Activated CD4-positive, alpha-beta T cell treated with anti-CD3 and anti-CD28 coated beads, Interleukin-2, amount 50 U/mL, for 24 hours (primary cell): ENCODE measurements at places on chromosomes 16 and 17.

- DNase-seq: no peak
Observed at GRCh38 chr16:49460786-49461470, 87.3 kb downstream of the C16orf78 start.

- DNase-seq: no peak
Observed at GRCh38 chr17:40980596-40980995, 3.5 kb downstream of the KRT40 start.

- no peak for DNase-seq
Observed at GRCh38 chr16:29743827-29744531, 1.8 kb downstream of the C16orf54 start.

DNA sequence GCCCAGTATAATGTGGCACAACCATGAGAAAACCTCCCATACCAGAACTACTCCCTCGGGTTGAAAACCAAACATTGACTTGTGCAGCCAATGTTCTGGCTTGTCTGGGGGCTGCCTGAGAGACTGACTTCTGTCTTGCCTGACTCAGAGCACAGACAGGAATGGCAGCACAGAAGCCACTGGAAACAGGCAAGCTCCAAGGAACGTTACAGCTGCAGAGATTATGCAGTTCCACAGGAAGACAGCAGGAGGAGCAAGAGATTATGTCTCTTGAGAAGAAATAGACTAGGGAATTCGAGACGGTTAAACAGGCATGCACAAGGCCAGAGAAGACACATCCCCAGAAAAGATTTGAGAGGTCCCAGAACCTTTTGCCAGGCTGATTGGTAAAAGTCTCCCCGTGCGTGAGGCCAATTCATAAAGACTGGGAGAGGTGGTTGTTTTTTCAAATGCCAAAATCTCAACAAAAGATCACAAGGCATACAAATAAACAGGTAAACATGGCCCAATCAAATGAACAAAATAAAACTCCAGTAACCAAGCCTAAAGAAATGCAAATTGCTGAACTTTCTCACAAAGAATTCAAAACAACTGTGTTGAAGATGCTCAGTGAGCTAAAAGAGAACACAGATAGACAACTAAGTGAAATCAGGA lies 90.6 kb upstream of the CDH5 start:
- DNase-seq: no peak

DNA sequence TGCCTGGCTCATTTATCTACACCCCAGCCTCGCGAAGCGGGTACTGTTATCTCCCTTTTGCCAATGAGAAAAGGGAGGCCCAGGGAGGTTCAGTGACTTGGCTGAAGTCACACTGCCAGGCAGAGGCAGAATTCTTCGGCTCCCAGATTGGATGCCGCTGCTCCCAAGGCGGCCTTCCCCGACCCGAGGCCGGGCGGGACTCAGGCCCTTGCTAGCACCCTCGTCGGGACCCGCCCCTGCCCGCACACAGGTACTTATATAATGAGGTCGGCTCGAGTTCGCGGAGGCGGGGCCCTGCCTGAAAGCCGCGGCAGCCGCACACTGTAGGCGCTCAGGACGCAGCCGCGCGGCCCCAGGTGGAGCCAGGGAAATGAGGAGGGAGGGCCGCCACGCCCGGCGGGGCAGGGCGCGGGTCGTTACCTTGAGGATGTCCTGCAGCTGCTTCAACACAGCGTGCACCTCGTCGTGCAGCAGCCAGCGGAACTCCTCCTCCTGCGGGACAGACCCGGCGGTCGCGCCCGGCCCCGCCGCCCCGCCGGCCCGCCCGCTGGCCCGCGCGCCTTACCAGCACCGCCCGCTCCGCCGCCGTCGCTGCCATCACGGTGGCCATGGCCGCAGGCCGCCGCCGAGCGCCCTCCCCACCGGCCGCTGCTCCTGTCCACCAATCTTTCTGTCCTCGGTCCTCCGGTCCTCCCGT lies at the start of gene ROGDI:
Gene ROGDI, minus strand, starts transcription at position 672 of the 697 bp plus-strand sequence. Its CDS starts 62 bp downstream, at position 610.
- peak; percentile 48 for DNase-seq

DNA sequence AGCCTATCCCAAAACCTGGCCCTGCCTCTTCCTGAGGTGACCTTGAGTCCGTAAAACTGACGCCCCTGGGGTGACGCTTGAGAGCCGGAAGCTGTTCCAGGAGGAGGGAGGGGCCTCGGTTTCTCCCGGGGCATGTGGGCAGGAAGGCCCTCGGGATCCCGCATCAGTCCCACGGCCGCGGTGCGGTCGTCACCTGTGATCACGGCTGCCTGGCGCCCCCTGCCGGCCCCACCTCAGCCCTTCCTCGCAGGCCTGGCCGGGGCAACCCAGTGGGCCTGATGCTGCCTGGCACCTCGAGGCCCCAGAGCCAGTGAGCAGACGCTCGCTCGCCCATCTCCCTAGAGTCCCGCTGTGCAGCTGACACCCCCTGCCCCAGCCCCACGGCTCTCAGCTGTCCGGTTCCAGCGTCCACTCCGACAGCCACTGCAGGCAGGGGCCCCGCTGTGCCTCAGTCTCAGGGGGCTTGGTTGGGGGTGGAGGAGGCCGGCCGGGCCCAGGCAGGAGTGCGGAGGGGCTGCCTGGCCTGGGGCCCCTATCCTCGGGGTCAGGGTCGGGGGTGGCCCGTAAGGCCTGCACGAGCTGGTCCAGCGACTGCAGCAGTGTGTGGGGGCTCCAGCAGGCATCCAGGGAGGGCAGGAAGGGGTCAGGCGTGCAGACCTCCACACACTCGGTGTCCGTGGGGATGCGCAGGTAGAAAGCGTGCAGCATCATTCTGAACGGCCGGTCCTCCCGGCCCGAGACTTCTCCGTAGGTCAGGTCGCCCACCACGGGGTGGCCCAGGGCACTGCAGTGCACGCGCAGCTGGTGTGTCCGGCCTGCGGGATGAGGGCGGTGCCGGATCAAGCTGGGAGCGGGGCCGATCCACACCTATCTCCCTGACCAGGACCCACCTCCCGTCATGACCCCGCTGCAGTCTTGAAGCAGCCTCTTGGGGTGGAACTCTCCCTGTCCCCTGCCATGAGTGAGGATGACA lies 2.3 kb downstream of the RPUSD1 start:
- DNase-seq: peak; percentile 61

DNA sequence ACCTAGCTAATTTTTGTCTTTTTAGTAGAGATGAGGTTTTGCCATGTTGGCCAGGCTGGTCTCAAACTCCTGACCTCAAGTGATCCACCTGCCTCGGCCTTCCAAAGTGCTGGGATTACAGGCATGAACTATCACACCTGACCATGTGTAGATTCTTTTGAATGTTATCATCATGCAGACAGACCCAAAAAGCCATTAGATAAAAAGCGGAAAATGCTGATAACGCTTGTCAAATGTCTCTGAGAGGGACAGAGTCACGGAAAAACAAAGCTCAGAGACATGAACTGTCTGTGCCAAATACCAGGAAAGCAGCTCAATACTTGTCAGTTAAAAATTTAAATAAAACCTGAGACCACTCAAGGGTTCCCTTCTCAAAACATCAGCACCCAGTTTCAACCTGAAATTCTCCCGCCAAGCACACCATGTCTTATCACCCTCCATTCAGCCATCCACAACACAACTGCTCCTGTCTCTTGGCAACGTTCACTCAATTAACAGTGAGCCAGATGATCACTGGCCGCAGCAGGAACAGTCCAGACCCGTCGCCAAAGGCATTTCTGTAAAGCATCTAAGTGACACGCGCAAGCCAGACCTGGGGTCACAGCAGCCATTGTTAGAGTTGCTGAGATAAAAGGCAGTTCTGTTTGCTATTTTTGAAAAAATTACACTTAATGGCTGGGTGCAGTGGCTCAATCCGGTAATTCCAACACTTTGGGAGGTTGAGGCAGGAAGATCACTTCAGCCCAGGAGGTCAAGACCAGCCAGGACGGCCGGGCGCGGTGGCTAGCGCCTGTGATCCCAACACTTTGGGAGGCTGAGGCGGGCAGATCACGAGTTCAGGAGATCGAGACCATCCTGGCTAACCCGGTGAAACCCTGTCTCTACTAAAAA lies 29.7 kb downstream of the FANCA start:
- no peak for DNase-seq

DNA sequence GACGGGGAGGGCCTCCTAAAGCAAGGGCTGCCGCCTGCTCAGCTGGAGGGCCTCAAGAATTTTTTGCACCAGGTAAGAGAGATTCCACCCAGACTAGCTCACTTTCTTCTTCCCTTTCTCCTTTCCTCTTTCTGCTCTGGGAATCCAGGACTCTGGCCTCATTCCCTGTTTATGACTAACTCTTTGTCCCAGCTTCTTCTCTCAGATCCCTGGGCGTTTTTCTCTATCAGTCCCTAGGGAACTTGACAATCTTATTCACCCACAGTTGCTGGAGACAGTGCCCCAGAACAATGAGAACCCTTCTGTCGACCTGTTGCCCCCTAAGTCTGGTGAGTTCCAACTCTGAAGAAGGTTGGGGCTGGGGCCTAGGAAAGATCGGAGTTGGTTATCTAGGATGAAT lies 15.6 kb downstream of the CNTROB start:
- DNase-seq: no peak

DNA sequence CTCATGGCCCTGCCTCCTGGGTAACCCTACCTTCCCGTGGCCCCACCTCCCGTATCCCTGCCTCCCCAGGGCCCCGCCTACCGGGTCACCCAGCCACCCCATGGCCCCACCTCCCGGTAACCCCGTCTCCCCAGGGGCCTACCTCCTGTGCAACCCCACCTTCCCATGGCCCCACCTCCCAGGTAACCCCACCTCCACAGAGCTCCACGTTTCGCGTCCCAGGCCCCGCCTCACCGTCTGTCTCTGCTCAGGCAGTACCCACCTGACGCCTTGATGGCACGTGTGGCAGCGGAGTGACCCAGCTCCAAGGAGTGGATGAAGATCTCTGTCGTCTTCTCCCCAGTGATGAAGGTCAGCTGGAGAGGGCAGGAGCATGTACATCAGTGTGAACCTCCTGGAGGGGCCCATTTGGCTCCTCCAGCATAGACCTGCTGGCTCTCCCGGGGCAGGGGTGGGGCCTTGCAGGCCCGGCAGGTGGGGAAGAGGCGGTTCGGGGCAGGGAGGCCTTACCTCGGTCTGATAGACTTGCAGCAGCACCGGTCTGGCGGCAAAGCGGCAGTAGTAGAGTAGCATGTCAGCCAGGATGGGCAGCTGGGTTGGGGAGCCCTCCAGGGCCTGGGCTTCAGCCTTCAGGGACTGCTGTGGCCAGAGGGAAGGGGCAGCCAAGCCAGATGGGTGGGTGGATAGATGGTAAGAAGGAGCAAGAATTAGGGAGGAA lies 18.7 kb upstream of the PIK3R6 start:
- DNase-seq: no peak

- DNase-seq: no peak
Observed at GRCh38 chr16:62977876-62978275, 941.6 kb upstream of the CDH8 start.

- DNase-seq: no peak
Observed at GRCh38 chr17:18368946-18369345, 5.6 kb upstream of the SHMT1 start.

- no peak for DNase-seq
Observed at GRCh38 chr16:11619327-11619851, 32.7 kb upstream of the LITAF start.

DNA sequence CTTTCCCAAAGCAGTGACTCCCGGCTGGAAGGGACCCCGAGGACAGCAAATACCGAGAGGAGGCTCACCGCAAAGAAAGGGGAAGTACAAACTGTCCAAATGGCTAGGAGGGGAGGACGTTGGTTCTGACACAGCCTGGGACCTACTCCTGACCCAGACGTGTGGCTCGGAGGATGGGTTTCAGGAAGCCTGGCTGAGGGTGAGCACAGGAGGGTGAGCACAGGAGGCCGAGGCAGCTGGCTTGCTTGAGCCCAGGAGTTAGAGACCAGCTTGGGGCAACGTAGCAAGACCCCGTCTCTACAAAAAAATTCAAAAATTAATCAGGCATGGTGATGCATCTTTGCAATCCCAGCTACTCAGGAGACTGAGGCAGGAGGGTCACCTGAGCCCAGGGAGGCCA lies 83.2 kb downstream of the C16orf78 start:
- DNase-seq: no peak

- no peak for DNase-seq
Observed at GRCh38 chr16:56629531-56629930, 2.9 kb upstream of the MT1M start.

DNA sequence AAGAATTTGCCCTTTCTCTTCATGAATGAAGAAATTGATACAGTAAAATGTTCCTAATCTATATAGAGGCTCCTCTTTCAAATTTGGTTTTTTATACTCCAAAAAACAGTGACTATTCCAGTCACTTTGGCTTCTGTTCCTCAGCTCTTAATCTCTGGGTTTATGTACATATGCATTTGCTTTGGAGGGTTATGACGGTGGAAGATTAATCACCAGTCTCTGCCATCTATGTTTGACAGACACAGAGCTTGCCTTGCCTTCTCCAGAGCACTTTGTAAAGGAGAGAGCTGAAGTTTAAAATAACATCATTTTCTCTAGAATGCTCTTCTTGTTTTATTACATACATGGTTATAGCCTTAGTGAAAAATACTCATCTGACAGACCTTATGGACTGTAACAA lies 99.3 kb downstream of the NLK start:
- DNase-seq: no peak

DNA sequence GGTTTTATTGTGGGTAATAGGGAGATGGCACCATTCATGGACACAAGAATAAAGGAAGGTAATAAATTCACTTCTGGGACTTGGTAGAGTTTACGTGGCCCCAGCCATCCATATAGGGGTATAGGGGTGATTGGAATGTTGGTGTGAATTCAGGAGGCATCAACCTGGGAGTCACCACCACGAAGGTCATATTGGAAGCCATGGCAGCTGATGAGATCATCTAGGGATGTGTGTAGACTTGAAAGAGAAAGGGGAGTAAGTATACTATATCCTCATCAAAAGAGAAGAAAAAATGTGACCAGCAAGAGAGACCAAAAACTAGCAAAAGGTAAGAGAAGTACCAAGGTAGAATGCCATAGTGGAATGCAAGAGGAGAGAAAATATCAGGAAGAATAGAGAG lies 26.6 kb upstream of the GINS3 start:
- DNase-seq: no peak

DNA sequence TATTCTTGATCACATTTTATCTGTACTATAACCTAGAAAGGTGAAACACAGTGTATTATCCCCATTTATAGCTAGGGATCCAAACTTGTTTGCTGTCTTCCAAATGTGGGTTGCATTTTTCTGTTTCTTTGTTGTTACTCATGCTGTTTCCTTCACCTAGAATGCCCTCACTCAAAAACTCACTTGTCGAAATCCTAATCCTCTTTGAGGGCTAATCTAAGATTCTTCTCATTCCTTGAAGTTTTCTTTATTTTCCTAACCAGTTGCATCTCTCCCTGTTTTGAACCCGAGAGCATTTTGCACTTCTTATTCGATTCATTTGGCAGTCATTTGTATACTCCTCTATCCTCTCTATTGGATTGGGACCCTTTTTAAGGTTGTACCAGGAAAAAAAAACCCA lies 9.6 kb downstream of the CALCOCO2 start:
- no peak for DNase-seq

DNA sequence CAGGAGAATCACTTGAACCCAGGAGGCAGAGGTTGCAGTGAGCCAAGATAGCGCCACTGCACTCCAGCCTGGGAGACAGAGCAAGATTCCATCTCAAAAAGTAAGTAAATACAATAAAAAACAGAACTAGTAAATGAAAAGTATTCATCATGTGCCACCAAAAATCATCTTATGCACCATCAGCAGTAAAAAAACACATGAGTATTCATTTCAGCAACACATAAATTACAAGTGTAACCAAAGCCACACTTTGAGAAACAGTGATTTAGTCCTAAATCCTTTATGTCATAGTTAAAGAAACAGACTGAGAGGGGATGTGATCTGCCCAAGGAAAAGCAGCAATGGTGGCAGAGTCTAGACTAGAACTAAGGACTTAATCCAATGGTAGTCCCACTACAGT lies 13.0 kb downstream of the DCUN1D3 start:
- DNase-seq: no peak

GRCh38 chr16:5228369-5228768 lies 130.8 kb upstream of the EEF2KMT start:
- DNase-seq: no peak

GRCh38 chr17:82698974-82699442 lies 510 bp upstream of the RAB40B start:
- DNase-seq: no peak
